NCI-H524 (cell line): ENCODE measurements at places on chromosomes 3 and 15.

GRCh38 chr3:38690185-38690584 is 40.7 kb upstream of the SCN5A start:
- no peak for DNase-seq

GRCh38 chr3:53196575-53197407 is 35.8 kb downstream of the PRKCD start:
- DNase-seq, result peak; percentile 23

GRCh38 chr3:30770387-30770786 is 124.1 kb downstream of the GADL1 start:
- DNase-seq, result no peak

DNA sequence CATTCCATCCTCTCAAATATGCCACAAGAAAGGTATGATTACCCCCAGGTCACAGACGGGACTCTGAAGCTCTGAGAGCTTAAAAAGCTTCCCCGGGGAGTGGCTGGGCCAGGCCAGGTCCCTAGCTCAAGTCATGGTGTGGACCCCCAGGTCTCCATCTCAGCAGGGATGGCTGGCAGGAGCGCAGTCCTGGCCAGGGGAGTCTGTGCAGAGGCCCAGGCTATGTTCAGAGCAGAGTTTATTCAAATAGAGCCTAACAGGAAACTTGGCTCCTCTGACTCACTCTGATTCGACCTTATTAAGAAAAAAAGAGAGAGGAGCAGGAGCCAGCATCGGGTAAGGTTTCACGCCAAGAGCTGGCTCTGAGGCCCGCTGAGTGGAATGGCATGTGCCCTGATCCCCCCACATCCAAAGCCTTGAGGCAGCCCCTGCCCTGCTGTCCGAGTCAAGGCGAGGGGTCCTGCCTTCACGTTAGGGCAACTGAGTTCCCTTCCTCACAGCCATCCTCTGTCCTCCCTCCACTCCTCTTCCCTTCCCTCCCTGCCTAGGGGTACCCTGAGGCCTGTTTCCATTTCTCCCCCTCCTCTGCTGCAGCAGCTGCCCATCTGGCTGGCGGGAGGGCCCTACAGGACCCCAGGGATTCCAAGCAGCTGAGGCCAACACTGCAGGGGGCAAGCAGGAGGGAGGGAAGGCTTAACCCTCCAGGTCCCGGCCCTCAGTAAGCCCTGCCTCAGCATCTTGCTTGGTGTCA is 1.9 kb upstream of the LOXL1 start:
- DNase-seq, result peak; percentile 94

GRCh38 chr3:81027344-81027743 is 734.1 kb downstream of the GBE1 start:
- DNase-seq, result no peak

DNA sequence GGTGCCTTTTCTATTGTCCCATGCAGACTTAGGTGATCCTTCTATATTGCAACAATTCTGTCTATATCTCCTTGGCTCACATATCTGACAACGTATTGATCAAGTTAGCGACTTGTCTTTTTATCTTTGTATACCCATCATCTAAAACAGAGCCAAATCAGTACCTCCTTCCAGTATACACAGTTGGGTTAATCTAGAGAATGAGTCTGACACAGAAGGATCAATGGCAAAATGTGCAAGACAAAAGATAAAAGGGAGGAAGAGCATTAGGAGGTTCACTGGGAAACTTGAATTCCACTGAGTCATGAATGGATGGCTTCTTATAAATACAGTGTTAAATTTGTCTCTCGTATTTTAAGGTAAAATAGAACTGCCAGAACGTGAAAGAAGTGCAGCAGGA is 6.0 kb downstream of the AADAC start:
- no peak for DNase-seq

DNA sequence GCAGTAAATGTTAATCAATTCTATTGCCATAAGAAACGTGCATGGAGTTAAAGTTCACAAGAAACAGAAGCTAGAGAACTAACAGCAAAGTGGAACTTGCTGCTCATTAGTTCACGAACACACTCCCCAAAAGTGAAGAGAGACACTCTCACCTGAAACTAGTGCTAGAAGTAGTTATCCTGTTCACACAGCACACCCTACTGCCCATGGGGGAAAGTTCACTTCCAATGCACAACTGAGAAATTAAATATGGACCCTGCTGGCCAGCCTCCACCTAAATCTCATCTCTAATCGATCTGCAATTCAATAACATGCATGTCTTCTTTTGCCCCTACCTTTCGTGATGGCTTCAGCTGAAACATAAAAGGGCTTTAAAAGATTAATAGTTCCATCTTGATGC is 39.4 kb upstream of the FRMD4B start:
- DNase-seq, result peak; percentile 48

- DNase-seq, result peak; percentile 86
Measured at GRCh38 chr3:83096-83495, 113.5 kb upstream of the CHL1 start.

GRCh38 chr3:49703443-49703927 is 14.1 kb downstream of the RNF123 start:
- peak; percentile 62 for DNase-seq

GRCh38 chr3:8576436-8576835 is 68.2 kb downstream of the SSUH2 start:
- no peak for DNase-seq

DNA sequence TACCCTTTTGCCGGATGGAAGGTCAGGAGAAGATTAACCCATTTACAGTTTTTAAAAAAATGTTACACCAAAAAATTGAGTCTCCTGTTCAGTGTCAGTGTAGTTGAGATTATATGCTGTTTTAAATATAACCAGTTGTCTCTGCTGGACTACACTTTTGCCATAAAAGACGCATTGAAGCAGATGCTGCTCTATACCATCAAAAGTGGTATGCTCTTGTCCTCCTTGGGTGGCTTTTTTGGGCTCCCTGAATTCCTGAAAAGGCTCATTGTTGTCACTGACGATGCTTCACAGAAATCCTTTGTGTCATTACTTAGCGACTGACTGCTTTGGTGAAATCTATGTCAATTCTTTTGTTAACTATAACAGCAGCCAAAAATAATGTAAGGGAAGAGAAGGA is 133.9 kb upstream of the SKOR1 start:
- no peak for DNase-seq

GRCh38 chr15:77228828-77229227 is 157.9 kb upstream of the TSPAN3 start:
- no peak for DNase-seq

DNA sequence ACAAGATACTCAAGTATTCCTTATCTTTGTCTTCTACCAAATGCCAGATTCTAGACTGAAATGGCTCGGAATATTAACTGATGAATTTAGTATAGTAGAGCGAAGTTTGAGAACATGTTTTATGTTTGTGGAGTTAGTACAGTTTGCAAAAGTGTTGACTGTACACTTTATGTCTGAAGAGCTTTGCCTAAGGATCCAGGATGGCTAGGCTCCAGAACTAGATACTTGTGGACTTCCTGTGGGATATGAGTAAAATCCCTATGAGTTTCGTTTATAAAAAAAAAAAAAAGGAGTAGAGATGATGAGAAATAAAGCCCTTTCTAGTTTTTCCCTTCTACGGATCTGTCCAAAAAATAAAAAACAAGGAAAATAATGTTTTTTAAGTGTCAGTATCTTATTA is 96.7 kb downstream of the TP63 start:
- no peak for DNase-seq

GRCh38 chr3:11379238-11379823 is 107.1 kb downstream of the ATG7 start:
- peak; percentile 11 for DNase-seq

DNA sequence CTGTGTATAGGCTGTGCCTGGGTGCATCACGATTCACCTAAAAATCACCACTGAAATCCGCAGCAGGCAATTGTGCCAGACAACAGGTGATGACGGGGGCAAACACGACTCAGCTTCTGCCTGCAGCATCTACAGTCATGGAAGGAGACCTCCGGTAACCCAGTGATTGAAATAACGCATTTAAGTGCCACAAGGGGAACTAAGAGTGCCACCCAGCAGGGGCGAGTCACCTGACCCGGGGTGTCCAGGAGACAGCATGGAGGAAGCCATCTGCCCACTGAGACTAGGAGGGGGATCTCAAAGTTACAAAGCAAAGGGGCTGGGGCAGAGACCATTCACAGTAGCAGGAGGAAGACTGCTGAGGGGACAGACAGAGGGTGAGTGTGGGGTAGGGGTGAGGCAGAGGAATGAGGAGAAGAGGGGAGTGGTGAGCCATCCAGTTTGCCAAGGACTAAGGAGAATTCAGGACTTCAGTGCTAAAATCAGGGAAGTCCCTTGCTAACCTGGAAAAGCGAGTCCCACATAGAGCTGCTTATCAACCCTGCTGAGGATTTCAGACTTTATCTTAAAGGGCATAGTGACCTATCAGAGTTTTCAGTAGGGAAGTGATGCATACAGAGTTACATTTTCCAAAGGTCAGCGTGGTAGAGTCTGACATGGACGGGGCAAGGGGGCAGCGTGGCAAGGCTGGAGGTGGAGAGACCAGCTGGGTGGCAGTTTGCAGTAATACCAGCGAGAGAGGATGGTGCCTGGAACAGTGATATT is 256.7 kb upstream of the HES1 start:
- no peak for DNase-seq

- DNase-seq, result no peak
Measured at GRCh38 chr3:4852780-4853748, 126.2 kb upstream of the BHLHE40 start.

- peak; percentile 95 for DNase-seq
Measured at GRCh38 chr15:39828374-39828931, 45.8 kb upstream of the FSIP1 start.

DNA sequence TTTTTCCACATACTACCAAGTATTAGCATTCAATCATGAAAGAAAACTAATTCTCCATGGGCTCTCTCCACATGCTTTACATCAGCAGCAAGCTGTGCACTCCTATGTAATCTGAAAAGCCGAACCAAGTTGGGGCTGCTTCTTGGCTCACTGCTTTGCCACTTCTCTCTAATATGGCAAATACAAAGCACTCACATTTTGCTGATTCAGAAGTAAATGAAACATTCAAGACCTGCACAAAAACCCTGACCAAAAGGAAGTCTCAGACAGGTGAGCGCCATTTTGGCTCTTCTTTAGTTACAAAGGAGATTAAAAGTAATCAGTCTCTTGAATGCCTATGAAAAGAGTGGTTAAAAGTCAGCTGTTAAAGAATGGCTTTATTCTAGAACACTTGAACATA is 915.2 kb downstream of the FHIT start:
- DNase-seq, result no peak
